AML-193 (cell line): ENCODE measurements at places on chromosomes 7 and 10.

DNA sequence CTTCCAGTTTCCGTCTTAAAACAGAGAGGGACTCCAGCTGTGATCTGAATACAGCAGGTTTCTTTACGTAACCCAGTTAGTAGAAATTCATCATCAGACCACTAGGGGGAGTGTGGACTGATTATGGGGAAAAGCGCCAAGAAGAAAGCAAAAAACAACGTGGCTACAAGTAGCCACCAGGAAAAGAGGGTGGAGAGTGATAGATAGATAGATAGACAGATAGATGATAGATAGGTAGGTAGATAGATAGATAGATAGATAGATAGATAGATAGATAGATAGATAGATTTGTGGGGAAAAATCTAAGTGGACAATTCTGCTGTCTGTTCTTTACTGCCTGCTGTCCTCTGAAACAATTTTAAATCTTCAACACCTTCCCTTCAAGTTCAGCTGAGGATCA lies 12.7 kb upstream of the AKR1B10 start:
- peak; percentile 53 for DNase-seq

- peak; percentile 7 for DNase-seq
Observed at GRCh38 chr7:28179120-28180030, 1.2 kb downstream of the JAZF1 start.

DNA sequence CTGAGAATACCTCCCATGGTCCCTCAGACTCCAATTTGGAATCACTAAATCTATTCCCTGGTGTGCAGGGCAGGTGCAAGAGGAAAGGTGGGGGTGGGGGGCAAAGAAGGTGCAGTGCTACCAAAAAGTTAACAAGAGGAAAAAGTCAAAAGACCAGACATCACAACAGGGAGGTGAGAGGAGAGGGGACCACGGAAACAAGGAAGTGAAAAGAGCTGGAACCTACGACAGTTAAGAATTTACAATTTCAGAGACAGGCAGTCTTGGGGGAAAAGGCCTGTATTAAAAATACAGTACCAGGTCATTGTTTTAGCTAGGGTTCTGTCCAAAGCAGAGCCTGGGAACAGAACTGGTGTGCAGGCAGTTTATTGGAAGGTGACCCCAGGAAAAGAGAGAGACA lies 14.6 kb downstream of the ITGB1 start:
- no peak for DNase-seq

DNA sequence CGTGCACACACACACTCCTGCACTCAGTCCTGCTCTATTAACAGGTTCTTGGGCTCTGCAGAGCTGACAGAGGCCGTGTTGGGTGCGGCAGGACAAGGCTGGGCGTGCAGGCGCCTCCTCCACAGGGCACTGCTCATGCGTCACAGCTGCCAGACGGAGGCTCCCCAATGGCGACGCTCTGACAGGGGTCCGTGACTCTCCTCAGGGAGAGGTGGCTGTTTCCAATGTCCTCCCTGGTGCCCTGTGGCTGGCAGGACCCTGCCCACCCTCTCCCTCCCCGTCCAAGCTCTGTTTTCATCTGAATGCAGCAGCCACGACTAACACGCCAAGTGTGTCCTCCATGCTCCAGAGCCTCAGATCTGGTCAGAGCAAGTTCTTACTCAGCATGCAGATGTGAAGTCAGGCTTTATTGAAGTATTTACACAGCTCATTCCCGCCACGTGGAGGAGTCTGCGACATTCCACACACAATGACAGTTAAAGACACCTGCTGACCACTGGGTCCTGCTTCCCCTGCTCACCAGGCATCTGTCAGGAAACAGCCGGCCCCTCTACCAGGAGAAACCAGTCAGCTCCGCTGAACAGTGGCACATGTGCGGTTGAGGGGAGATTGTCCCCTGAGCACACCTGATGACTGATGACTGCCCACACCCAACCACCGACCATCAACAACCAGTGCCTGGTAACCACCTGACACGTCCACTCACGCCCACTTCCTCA lies 116.7 kb downstream of the VIPR2 start:
- no peak for DNase-seq

DNA sequence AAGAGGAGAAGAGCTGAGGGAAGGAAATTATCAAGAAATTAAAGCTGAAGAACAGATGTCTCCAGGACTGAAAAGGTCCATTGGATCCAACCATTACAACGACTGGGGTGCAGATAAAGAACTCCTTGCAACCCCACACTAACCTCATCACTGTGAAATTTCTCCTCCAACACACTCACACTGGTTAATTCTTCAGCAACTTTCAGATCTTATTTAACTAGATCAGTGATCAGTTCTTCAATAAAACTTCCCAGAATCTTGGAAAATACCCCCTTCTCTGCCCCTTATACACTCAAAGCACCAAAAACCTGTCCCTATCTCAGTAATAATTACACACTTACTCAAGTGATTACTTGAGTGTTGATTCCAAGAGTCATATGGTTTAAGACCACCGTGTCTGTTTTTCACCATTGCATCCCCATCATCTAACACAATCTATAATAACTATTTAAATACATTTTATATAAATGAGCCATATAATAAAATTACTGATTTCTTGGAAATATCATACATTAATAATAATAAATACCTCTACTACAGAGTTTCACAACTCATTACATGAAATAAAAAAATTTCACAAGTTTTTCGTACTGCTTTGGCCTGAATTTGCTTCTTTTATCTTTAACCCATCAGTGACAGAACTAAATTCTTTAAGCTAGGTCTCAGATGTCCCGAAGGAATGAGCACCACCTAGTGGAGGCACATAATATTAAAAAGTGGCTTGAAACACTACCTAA lies 123.7 kb downstream of the MPP7 start:
- DNase-seq: peak; percentile 15

DNA sequence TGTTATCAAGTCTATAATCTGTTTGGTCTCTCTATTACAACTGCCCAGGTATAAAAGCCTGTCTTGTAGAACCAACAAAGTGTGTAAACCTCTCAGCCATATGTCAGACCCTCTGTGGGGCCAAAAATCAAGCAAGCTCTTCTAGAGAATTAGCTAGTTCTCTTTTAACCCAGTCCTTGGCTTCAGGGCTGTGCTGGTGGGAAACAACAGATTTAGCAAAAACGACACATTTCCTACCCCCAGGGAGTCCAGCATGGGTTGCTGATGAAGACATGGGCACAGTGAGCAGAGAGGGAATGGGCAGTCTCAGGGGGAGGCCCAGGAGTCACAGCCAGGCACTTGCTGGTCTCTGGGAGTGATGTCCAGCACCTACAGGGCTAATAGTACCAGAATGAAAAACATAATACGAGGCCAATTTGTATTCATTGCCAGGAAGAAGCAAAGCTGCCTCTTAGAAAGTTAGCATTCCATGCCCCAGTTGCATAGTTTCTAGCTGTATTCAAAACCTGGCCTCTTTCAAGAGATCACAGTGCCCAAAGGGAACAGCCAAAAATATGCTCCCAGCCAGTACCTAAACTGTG lies 80.1 kb downstream of the FRMD4A start:
- DNase-seq: no peak

GRCh38 chr10:120607710-120608703 lies 151.0 kb downstream of the PLPP4 start:
- no peak for DNase-seq

GRCh38 chr7:131357282-131357880 lies 29.7 kb downstream of the MKLN1 start:
- DNase-seq: no peak

DNA sequence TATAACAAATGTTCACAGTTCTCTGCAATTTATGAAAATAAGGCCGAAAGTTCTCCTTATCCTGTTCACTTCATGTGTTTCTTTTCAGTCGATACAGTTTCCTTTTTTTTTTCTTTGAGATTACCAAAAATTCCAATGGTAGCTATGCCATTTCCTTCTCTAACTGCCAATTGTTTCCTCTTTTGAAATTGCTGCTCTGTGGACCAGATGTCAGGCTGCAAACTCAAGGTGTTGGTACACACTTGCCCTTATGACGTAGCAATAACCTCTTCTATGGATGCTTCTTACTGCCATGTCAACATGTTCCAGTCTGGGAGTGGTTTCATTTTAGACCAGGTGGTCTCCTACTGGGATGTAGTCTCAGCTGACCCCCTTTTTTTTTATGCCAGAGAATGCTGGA lies 52.9 kb downstream of the CASD1 start:
- peak; percentile 40 for DNase-seq

DNA sequence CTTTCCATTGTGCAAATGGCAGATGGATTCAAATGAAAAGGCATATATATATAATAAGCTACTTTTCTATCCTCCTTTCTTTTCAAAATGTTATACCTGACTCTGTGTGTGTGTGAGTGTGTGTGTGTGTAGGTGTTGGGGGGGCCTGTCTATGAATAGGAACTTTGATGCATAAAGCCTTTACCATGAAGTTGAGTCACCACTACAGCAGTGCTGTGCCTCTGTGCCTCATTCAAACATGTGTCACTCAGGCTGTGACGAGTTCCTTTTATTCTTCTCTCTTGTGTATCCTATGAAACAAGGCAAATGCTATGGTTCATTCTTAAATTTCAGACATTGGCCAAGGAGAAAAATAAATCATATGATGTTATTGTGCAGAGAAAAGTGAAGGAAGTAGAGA lies 52.7 kb upstream of the DKK1 start:
- no peak for DNase-seq

DNA sequence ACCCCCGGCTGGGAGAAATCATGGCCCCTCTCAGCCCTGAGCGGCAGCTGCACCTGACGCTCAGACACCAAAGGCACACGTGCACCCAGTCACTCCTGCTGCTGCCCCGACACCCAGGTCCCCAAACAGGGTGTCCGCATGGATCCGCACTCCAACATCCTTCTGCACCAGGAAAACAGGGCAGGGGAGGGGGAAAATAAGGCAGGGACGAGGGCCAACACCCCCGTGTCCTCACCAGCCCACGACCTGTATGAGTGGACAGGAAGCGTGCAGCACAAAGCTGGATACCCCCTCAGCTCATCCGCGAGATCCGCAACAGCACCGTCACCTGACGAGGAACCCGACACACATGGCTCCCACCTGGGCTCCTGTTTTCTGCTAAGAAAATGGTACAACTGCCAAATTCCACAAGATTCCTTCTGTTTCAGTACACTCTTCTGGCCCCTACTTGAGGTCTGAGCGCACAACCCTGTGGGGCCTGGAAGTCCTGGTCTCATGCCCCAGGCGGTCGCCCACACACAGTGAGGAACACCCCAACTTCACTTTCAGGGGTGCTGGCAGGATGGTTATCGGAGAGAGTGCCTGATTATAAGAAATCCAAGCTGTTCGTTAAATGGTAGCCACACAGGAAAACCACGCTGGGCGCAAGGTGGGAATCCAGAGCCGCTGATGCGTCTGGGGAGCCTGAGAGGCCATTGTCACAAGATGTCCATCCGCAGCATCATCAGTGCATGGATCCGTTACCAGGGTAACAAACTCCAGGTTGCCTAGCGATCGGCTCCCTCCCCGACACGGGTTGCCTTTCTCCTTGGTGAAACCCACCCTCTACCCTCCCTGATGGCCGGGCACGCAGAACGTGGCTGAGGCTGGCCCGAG lies 63.6 kb downstream of the ZRANB1 start:
- no peak for DNase-seq

- DNase-seq: peak; percentile 24
Observed at GRCh38 chr7:108452707-108453106, 3.5 kb downstream of the NRCAM start.
